Fibroblast of upper back skin (primary cell): ENCODE measurements at places on chromosomes 3 and 15.

- no peak for DNase-seq
These were observed 10.6 kb upstream of the SFMBT1 start for GRCh38 chr3:53056442-53056841.

GRCh38 chr3:195154793-195155535, 116.0 kb downstream of the XXYLT1 start:
- peak; percentile 98 for DNase-seq

- no peak for DNase-seq
These were observed 2.1 kb downstream of the ATP11B start for GRCh38 chr3:182795389-182795782.

- DNase-seq = no peak
These were observed 64.2 kb downstream of the OXNAD1 start for GRCh38 chr3:16329036-16329825.

- DNase-seq = peak; percentile 68
These were observed 407.2 kb upstream of the TGFBR2 start for GRCh38 chr3:30199096-30199759.

- peak; percentile 37 for DNase-seq
These were observed at the start of gene ST8SIA2 for GRCh38 chr15:92393071-92393979. Gene ST8SIA2, plus strand, starts transcription at chr15:92393881. Its CDS starts 184 bp downstream, at chr15:92394065.

DNA sequence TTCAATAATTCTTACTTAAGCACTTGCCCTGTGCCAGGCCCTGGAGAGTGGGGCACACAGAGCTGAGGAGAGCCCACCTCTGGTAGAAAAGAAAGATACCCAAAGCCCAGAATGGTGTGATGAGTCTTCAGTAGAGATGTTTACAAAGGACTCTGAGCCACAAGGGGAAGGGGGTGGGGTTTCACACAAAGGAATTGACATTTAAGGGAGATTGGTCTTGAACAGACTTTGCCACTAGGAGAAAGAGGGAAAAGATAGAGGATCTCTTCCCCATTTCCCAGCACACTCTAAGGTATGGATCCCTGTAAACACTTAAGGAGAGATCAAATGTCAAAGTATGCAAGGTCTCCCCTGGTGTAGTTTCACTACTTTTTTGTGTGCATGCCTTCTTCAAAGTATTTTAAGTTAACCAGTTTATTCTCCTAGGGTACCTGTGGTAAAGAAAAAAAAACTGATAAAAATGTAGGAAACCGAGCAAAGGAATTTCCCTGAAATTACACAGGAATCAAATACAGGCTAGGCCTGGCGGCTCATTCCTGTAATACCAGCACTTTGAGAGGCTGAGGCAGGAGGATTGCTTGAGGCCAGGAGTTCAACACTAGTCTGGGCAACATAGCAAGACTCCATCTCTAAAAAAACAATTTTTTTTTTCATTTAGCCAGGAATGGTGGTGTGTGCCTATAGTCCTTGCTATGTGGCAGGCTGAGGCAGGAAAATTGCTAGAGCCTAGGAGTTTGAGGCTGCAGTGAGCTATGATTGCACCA, 117.6 kb upstream of the SKOR1 start:
- no peak for DNase-seq

DNA sequence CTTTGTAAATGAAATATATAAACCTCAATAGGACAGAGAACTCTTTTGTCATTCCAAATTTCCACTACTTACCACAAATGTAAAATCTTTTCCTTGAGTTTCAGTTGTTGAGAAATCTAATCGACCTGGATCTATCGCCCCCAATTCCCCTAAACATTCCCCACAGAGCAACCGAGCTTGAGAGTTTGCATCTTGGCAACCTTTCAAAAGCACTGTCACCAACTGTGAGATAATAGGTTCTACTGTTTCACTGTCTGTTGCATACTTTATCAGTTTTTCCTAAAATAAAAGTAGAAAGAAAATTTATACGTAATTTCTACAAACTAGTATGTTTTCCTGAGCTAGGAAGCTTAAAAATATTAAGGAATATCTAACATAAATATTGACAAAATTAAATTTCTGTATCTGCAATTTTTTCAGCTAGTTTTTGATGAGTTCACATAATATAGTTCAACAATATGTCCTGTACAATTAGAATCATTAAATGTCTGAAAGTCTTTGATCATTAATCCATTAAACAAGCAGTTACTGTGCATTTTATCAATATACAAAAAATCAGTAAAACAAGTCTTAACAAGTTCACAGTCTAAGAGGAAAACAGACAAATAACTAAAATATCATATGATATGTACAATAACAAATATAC, 54.5 kb downstream of the ATR start:
- DNase-seq = no peak

DNA sequence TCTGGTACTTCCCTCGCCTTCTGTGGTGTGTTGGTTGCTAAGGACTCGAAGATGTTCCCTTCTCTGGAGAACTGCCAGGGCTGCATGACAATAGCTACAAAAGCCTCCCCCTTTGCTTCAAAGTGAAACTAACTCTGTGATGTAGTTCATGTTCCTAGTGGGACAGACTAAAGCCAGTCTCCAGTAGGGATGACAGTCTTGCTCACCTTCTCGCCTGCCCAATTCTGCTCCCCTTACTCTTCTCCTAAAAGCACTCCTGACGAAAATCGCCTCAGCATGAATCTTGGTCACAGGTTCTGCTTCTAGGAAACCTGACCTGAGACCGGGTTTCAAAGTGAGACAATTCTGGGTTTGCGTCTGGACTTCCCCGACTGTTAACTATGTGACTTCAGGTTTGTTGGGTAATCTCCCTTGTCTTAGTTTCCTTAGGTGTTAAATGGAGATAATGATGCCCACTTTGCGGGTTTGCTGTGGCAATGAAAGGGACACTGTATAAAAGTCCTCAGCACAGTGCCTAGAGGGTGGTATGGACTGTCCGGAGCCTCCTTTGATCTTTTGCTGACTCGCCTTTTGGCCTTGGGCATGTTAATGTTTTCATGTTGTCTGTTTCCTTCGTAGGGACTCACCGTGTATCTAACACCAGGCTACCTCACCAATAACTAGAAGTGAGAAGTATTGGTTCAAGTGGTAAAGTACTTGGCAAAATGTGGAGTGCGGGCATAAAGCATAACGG, 24.9 kb upstream of the THRB start:
- DNase-seq = peak; percentile 23

DNA sequence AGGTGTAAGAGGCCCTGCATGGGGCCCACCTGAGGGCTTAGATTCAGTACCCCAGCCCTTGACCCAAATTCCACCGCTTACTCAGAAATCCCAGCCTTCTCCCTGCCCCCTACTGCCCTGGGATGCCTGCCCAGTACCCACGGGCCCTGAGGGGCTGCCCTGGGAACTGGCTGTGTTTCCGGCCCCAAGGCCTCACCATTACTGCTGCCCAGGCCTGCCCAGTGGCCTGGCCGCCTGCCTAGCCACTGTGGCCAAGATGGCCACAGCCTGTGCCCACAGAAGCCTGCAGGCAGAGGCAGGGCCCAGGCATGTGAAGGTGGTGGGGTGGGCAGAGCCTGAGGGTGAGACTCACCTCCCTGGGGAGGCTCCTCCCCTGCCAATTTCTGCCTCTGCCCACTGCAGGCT, 6.1 kb upstream of the PRKCD start:
- no peak for DNase-seq

DNA sequence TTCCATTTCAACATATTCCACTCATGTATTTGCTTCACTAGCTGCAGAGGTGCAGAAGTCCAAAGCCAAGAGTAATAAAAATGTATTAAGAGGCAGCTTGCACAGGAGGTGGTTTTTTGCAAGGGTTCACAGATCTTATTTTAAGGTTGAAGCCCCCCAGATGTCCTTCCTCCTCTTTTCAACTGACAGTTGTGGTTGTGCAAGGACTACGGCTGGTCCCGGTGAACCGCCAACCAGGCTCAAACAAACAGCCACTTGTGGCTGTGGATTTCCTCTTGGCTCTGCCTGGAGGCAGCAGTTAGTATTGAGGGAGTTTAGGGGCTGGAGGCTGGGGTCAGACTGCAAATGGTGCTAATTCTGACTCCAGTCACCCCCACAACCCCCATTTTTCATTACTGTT, 240.7 kb upstream of the TBC1D5 start:
- no peak for DNase-seq

DNA sequence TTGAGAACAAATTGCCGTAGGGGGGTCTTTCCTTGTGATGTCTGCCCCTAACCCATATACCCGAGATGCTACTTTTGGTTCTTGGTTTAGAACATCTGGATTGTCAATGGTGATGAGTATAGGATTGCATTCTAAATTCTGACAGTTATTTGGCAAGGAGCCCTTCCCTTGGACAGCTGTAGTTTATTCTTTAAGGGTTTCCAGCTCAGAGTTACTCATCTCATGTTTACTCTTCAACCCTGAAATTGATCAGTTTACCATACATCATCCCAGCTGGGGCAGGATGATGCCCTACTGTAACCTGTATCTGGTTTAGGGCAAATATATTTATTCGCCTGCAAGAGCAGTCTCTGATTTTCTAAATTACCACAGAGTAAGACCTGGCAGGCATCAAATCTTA, 85.7 kb upstream of the XCR1 start:
- DNase-seq = no peak

DNA sequence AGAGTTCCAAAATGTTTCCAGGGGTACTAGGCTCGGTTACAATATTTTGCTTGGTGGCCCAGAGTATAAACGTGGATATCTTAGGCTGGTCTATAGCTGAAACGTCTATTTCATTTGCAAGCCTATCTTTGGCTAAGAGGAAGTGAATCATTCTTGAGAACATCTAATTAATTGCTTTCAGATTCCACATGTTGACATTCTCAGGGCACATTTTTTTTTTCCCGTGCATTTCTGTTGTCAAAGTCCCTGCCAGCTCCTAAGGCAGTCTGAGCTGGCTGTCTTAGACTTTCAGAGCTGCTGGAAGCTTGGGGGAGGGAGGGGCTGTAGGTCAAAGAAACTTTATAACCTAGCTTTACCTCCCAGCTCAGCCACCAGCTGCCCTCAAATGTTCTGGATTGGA, 23.2 kb upstream of the LAMP3 start:
- peak; percentile 84 for DNase-seq

DNA sequence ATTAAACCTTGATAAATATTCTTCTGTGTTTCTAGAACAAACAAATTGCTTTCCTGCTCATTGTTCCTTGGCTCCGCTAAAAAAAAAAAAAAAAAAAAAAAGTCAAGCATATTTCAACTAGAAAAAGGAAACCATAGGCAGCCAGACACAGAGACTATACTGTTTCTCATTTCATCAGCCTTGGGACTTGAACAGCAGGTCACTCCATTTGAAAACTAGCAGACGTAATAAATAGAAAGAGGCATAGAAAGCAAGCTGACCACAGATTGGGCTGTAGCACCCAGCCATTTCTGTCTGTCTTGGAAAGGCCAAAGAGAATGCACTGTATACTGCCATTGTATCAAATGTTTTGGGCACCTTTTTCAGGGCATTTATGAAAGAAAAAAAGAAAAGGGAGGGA, 697.1 kb downstream of the NLGN1 start:
- no peak for DNase-seq

DNA sequence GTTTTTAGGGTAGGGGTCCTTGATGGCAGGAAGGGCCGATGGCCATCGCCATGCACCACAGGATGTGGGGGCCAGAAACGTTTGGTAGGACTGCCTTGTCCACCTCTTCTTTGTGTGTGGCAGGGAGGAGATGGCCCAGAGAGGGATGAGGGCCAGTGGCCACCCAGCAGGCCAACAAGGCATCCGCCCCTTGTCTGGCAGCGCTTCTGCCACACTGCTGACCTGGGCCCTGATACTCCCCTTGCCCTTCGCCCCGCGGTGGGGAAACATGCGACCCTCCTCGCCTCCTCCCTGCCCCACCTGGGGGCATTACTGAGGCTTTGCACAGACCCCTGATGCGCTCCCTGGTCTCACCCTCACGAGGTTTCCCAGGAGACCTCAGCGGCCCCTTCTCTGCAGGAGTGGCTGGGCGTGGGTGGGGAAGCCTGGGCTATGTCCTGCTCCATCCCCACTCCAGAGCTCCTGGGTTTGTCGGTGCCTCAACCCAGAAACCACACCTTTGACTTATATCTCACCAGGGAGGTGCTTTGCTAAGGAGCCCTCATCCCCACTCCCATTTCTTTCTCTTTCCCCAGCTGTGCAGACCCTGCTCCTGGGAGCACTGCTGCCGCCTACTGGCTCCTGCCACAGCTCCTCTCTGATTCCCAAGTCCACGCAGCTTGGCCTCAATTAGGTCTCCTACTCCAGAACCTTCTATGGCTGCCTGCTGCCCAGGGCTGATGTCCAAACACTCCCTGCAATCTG, 38.7 kb downstream of the FEM1B start:
- DNase-seq = no peak

GRCh38 chr3:156488767-156489166, 66.2 kb downstream of the SSR3 start:
- peak; percentile 32 for DNase-seq

DNA sequence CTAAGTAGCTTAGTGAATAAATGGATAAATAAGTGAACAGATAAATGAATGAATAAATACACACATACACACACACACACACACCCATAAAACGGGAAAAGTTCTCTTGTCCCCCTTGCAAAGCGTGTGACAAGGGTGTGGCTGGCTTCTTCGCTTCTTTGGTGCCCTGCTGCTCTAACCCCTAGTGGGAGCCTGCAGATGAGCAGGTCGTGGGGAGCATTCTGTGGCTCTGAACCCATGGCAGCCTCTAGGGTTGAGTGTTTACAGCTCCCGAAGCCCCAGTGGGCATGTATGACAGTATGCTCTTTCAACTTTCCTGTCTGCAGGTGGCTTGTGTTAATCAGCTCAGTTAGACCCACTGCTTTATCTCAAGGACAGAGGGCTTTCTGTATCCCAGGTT, 582.3 kb downstream of the EDEM1 start:
- no peak for DNase-seq

DNA sequence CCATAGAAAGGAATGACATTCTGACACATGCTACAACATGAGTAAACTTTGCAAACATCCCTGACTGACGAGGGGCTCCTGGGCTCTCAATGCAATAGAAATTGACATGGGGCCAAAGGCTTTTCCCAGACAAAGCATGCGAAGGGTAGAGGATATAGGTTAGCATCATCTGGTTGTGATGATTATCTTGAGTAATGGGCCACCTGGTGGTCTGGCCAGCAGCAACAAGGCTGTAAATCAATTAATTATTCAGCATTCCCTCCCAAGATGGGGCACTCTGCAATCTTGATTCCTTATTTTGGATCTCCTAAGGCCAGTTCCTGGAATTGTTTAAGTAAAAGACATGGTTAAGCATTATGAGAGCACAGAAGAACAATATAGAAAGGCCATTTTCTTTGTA, 99.2 kb downstream of the AGBL1 start:
- DNase-seq = peak; percentile 41

DNA sequence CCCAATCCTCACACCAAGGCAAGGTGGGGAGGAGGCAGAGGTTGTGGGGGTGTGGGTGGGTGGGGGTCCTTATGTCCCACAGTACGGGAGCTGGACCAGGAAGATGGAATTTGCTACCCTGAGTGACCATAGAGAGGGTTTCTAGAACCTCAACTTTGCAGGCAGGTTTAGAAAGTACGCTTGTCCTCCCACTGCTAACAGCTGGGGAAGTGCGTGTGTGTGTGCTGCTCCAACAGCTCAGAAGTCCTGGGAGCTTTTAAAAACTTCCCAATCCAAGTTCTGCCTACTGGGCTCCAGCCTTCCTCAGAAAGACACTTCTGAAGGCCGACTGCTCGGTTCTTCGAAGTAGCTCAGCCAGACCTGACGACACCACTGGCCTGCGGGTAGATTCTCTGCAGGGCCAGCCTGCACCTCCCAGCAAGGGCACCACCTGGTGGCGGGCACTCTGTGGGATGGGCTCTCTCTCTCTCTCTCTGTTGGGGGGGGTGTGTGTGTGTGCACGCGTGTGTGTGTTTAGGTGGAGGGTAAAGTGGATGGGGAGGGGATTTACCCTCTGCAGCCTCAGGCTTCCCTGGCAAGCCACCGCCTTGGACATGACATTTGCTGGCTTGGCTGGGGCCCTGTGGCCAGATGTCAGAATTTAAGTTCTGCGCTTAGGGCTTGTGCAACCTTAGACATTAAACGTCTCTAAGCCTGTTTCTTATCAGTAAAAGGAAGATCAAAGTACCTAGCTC, 15.6 kb downstream of the TMEM158 start:
- peak; percentile 72 for DNase-seq
